ENCODE measurements at places on chromosomes 16 and 17.

DNA sequence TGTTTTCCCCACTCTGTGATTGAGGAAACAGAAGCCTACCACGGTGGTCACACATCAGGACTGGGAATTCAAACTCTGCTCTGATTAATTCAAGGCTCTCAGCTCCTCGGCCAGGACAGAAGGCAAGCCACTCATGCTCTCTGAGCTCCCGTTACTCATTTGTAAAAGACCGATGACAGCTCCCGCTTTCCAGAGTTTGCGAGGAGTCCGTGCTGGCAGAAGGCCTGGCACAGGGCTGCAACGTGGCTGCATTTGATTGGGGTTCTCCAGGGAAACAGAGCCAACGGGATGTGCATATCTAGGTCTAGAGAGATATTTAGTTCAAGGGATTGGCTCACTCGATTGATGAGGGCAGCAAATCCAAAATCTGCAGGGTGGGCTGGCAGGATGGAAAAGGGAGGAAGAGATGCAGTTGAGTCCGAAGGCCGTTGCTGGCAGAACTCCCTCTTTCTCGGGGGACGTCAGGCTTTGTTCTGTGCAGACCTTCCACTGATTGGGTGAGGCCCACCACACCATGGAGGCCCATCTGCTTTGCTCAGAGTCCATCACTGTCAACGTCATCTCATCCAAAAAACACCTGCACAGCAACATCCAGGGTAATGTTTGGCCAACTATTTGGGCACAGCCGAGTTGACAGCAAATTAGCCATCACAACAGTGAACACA lies 215.5 kb upstream of the RPL38 start:
- DNase-seq: no peak

GRCh38 chr16:54568906-54569807 lies 282.6 kb upstream of the IRX3 start:
- no peak for DNase-seq

GRCh38 chr16:3180445-3180878 lies 7.5 kb upstream of the OR1F1 start:
- DNase-seq: no peak

- no peak for DNase-seq
These were observed 31.9 kb upstream of the HOXB13 start for GRCh38 chr17:48760411-48760810.

- DNase-seq: no peak
These were observed 1.1 kb downstream of the C1QBP start for GRCh38 chr17:5437721-5438317.
